ENCODE measurements at places on chromosomes 7 and 10.
A peak's percentile ranks its signal among the peaks of the same experiment; 100 is the strongest.

DNA sequence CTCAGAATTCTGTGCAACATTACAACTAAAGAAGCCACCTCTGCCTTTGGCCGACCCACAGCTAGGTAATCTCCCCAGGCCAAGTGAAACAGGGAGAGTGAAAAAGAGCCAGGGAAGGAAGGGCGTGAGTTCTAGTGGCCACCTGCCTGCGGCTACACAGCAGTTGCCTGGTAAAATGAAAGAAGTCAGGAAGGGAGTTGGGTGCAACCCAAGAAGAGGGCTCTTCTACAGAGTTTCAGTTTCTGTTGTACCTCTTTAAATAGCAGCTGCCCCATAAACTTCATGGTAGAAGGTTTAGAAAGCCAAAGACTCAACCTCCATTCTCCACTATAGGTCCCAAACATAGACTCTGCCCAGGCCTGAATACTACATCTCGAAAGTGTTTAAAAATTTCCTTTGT, 76.2 kb upstream of the TMEM168 start:
- no peak for DNase-seq

- no peak for DNase-seq
Measured at GRCh38 chr7:142557971-142558582, 191.2 kb upstream of the PRSS1 start.

- no peak for DNase-seq
Measured at GRCh38 chr10:23383637-23384036, 39.0 kb upstream of the C10orf67 start.

DNA sequence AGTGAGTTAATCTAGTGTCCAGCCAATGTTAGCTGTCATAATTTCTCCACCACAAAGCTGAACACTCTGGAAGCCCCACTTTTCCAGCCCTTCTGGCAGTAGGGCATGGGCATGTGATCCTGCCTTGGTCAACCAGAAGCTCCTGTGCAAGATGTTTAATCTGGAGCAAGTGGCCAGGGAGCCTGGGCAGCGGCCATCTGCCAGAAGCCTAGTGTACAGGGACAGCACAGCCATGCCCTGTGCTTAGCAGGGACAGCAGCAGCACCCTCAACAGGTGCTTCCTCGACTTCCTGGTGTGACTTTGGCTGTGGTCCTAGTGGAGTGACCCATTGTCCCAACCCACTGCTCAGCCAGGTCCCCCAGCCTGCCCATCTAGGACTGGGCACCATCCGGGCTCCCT, 10.3 kb downstream of the RBP3 start:
- DNase-seq = peak; percentile 42

GRCh38 chr7:77354484-77354883, 61.7 kb downstream of the GSAP start:
- DNase-seq = no peak

GRCh38 chr7:137879357-137880158, 32.8 kb upstream of the DGKI start:
- DNase-seq = peak; percentile 70

Data from spleen (tissue), 13 donors.